ENCODE measurements at places on chromosomes 12 and 14.

- DNase-seq: no peak
These were observed 44.8 kb upstream of the METAP2 start for GRCh38 chr12:95429172-95429510.

DNA sequence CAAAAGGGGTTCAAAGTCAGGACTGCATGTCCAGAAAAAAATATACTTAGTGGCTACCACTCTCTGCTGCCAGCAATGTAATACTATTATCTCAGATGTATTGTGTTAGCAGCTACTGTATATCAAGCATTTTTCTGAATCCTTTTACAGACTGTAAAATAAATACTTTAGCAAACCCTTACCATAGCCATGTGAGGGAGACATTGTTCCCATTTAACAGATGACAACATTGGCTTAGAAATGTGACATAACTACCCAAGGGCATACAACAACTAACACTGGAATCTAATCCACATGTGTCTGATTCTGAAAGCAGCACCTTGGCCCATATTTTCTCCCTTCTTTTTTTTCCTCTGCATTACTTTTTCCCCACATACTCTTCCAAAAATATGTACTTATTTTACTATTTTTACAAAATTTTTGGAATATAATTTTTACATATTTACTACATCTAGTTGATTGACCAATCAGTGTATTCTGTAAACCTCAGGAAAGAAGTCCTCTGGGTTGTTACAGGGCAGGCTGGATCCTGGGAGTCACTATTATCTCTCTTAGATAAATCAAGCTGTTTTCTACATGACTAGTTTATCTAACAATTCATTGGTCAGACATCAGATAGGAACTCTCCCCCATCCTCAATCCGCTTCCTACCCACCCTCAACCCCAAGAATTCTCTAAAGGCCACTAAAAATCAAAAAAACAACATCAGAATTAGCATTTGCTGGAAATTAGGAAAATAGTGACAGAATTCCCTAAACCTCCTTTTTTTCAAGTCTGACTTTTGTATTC lies 154.1 kb downstream of the BTG1 start:
- no peak for DNase-seq

DNA sequence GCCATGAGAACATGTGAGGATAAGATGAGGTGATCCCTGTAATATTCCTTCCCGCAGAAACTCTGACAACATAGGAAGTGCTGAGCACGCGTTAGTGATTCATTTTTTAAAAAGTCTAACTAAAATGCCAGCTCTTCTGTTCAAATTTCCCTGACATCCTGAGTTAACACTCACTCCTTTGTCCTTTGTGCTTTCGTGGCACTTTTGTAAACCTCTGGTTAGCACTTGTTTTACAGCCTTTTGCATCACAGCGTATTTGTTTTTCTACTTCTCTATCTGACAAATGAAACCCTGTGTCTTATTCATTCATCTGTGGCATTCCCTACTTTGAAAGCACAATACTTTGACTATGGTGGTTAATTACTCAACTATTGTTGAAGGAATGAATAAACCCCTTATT lies 313.6 kb downstream of the NUAK1 start:
- no peak for DNase-seq

DNA sequence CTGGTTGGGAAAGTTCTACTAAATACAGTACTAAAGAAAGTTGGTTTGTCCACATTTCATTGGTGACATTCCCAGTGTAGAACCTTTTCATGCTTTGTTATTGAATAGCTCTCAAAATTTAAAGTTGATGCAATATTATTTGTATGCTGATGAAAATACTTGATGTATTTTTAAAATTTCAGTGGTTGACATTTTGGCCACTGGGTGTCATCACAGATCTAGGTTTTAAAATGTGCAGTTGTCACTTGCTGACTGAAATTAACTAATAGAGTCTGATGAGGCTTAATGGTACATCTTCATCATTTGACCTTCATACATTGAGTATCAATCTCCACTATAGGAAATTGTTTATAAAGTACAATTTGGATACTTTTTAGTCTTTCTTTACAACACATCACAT lies 37.1 kb downstream of the CMAS start:
- DNase-seq: no peak

Measured in activated CD8-positive, alpha-beta memory T cell treated with anti-CD3 and anti-CD28 coated beads, Interleukin-2, amount 10 ng/mL, durations not matched to agents 7 days and 5 days (primary cell).